ENCODE measurements at places on chromosomes 13 and 19.

GRCh38 chr19:21463449-21464105 is 41.8 kb upstream of the ZNF429 start:
- peak; percentile 93 for DNase-seq

GRCh38 chr13:29319451-29319850 is 276.0 kb downstream of the SLC7A1 start:
- DNase-seq: no peak

- DNase-seq: no peak
These were observed 38.0 kb downstream of the NFIX start for GRCh38 chr19:13033244-13033643.

GRCh38 chr19:40421993-40422747 is 3.6 kb downstream of the SERTAD1 start:
- no peak for DNase-seq

DNA sequence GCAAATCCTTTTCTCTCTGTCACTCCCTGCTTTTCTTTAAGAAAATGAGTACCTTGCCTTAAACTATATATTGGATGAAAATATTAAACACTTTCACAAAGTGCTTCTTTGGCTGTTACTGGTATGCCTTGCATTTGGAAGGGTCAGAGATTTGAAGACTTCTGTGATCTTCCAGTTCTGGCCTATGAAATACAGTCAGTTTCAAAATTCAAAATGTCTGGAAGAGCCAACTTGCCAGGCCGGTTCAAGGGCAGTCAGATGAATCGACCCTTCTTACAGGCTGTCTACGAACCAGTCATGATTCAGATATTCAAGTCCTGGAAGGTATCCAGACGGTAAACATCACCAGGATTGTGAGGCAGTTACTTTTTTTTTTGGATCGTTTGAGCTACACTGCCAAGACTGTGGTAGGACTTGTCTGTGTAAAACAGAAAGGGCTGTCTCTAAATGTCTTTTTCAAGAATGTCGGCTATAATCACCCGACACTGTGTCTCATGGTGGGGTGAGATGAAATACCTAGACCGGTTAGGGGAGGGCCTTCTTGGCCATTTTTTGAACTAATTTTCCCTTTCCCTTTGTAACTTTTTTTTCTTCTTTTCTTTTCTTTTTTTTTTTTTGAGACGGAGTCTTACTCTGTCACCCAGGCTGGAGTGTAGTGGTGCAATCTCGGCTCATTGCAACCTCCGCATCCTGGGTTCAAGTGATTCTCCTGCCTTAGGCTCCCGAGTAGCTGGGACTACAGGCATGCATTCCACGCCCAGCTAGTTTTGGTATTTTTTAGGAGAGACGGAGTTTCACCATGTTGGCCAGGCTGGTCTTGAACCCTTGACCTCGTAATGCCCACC is 11.2 kb downstream of the ACTN4 start:
- no peak for DNase-seq

DNA sequence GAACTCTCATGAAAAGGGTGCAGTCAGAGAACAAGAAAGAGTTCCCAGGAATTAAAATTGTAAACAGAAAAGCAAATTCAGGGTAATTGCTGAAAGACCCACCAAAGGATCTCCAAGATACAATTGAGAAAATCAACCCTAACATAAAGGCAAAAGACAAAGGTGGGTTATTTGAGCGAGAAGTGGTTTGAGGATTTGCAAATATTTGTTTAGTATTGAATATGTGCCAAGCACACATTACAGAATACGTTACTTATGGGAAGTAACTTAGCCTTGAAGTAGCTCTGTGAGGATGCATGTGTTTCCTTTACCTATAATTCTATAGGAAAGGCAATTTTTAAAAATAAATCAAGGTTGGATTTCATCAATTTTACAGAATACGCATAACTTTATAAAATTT is 10.0 kb upstream of the CEACAM21 start:
- DNase-seq: no peak

GRCh38 chr13:100330662-100331061 is 241.8 kb downstream of the PCCA start:
- DNase-seq: no peak

GRCh38 chr19:15869109-15869555 is 28.7 kb downstream of the CYP4F2 start:
- DNase-seq: peak; percentile 31

DNA sequence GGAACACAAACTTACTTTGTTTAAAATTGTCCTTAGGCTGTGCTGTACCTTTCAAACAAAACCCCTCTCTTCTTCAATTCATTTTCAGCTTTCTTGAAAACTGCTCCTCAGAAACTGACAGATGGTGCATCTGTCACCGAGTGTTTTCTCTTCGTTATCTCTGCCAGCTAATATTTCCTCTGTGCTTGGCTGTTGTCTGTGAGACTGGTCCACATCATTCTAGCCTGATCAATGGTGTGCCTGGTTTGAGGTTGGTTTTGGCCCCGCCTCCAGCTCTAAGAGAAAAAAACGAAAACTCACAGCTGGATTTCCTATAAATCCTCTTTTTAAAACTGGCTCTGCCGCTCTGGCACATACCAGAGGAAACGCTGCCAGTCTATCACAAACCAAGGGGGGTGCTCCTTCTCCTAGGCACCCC is 79.7 kb downstream of the STARD13 start:
- DNase-seq: no peak

- peak; percentile 50 for DNase-seq
These were observed at the start of gene TMEM145 for GRCh38 chr19:42313096-42313839. TMEM145 (plus strand) TSS chr19:42313309; CDS start chr19:42313377, 68 bp downstream.

DNA sequence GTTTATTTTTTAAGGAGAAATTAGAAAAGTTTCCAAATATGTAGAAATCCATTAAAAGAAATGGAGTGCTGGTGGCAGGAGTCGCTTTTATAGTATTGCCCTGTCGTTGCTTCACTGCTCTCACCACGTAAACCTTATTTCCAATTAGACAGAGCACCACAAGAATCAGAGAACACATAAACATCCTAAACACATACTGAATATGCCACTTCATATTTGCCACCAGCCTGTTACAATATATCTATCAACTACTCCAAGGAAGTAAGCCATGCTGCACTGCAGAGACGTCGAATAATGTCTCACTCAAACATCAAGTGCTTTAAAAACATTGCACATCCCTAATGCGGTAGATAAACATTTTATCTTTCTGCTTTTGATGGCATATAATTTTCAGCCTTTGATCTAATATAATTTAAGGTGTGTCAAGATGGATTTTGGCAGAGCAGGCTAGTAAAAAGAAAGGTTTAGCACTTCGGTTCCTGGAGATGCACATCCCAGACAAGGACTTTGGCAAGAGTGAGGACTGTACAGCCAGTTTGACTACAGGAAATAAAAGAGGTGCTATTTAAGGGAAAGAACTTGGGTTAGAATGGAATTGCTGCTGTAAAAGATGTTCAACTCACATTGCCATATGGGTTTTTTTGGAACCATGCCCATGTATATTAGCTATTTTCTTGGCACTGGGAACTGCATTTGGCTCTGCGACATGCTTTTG is 932.3 kb downstream of the EFNB2 start:
- DNase-seq: no peak

DNA sequence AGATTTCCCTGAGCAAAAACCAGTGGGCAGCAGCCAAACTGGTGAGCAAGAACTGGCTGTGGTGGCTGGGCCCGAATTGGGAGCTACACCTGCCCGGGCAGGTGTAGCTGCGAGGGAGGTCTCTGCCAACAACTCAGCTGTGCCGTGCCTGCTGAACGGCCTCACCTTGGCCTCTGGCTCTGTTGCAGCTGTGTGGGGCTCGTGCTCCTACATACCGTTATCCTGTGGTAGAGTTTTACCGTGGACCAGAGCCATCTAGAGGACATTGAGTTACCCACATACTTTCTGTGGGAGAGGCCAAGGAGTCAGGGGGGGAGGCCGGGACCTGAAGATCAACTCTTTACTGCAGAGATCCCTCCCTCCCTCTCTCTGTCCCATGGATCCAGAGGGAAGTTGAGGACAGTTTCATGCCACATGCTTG is 113.2 kb downstream of the TM9SF2 start:
- no peak for DNase-seq

DNA sequence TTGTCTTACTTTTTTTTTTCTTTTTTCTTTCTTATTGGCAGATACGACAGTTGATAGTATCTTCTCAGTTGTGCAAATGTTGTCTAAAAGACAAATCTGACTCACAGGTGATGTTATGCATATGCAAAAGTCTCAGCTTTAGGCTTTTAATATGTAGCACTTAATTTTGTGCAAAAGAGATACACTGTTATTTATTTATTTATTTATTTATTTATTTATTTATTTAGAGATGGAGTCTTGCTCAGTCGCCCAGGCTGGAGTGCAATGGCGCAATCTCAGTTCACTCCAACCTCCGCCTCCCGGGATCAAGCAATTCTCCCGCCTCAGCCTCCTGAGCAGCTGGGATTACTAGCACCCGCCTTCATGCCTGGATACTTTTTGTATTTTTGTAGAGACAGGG is 383.9 kb upstream of the PCDH9 start:
- DNase-seq: no peak

Data from DND-41 (cell line).